ENCODE measurements at places on chromosomes 2 and 18.

DNA sequence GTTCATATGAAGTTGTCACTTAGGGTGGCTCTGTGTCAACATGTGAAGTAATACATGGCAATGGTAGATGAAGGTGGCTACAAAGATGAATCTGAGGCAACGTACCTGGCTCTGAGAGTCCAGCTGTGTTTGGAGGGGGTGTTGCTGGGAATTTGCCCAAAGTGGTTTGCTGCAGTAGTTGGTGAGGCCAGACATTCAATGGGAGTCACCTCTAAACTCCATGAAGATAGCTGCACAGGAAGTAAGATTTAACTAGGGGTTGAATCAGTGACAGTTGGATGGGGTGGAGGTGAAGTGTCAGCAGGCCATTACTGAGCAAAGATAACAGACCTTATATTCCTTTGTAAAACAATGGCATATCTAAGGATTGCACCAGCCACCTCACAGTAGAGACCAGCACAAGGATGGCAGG is 71.8 kb downstream of the NUP35 start:
- DNase-seq: no peak

DNA sequence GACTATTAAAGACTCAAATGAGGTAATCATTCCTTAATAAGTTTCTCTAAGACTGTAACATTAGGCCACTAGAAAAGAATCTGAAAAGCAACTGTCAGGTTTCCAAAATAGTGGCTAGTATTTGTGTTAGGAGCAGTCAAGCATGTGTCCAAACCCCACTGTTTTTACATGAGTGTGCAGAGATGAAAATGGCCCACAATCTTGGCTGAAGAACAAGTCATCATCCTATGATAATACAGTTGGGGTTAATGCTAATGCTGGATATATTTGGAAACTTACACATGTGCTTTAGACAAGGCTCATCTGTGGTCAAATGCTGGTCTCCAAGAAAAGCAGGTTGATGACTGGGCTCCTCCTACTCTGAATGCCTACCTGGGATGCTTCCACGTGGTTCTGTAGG is 73.6 kb downstream of the MAIP1 start:
- no peak for DNase-seq

GRCh38 chr2:40454321-40454720 is 2.4 kb upstream of the SLC8A1 start:
- no peak for DNase-seq

DNA sequence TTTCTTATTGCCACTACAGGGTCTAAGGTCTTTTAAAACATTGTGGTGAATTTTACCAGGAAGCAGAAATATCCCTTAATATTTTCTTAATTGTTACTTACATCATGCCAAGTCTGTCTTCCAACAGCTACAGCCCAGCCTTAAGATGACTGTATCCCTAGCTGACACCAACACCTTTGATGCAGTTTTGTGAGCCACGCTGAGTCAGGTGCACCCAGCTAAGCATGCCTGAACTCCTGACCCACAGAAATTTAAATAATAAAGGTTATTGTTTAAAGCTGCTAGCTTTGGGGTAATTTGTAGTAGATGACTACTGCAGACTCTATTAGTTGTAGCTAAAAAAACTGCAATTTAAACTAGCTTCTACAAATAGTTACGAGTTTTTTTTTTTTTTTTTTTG is 1757.9 kb upstream of the LRRTM1 start:
- DNase-seq: no peak

All from stimulated activated CD4-positive, alpha-beta T cell treated with anti-CD3 and anti-CD28 coated beads, TNF-alpha, amount 100 ng/mL, for 1 hour (primary cell).